ENCODE measurements at places on chromosomes 1 and 21. TPM values are rescaled to one million over a fixed set of nuclear protein-coding genes. Genes with fewer than 3 reads are reported as not detected.

The PDC gene
- not detected for total RNA-seq

GRCh38 chr1:214632091-214632490, 29.1 kb downstream of the CENPF start:
- DNase-seq = no peak
- H3K4me3 ChIP-seq = no peak overlapping the region

- no peak overlapping the region for H3K4me3 ChIP-seq
- DNase-seq = no peak
- H3K36me3 ChIP-seq = no peaks in the 10 kb centered on the region
- H3K4me1 ChIP-seq = no peaks in the 10 kb centered on the region
- peaks cover 5% of the 10 kb centered on the region for H3K27me3 ChIP-seq
Measured at GRCh38 chr21:41712730-41713129, 54.1 kb downstream of the RIPK4 start.

GRCh38 chr1:231216498-231216897, 24.5 kb upstream of the GNPAT start:
- DNase-seq = no peak
- H3K4me3 ChIP-seq = no peak overlapping the region
